Urinary bladder (tissue), 4 donors: ENCODE measurements at places on chromosomes 3 and 15.
A peak's percentile ranks its signal among the peaks of the same experiment; 100 is the strongest.

DNA sequence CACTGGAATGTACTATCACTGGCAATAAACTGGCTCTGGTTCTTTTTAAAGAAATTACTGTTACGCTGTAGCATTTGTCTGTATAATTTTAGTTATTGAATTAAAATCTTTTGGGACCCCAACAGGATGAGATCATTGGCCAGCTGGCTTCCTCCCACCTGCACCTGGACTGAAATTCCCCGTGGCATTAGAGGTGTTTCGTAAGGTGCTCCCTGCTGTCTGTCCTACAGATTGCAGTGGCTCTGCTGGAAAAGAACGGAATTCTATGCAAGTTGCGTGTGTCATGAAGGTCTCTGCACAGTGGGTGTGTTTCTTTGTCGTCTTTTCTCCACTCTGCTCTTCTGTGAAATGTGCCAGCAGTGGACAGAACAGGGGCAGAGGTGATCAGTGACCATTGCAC lies 383.4 kb downstream of the PTPRG start:
- DNase-seq, result no peak

DNA sequence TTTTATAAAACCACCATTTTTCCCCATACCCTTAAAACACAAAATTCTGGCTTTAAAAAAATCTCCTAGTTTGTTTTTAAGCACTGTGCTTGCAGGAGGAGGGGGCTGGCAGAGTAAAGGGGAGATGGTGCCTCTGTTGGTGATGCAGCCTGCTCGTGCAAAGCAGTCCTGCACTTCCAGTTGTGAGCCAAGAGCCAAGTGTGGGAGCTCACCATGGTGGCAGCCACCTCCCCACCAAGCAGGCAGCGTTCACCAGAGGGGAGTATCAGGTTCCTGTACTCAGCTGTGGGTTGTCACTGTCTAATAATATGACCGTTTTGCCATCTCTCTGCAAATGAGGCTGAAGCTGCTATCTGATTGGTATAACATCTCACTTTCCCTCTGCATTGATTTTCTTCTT lies 164.8 kb downstream of the SYNPR start:
- DNase-seq, result no peak

GRCh38 chr3:30493911-30494311 lies 112.5 kb upstream of the TGFBR2 start:
- no peak for DNase-seq

- no peak for DNase-seq
Measured at GRCh38 chr3:103385961-103386656, 951.3 kb downstream of the ZPLD1 start.

DNA sequence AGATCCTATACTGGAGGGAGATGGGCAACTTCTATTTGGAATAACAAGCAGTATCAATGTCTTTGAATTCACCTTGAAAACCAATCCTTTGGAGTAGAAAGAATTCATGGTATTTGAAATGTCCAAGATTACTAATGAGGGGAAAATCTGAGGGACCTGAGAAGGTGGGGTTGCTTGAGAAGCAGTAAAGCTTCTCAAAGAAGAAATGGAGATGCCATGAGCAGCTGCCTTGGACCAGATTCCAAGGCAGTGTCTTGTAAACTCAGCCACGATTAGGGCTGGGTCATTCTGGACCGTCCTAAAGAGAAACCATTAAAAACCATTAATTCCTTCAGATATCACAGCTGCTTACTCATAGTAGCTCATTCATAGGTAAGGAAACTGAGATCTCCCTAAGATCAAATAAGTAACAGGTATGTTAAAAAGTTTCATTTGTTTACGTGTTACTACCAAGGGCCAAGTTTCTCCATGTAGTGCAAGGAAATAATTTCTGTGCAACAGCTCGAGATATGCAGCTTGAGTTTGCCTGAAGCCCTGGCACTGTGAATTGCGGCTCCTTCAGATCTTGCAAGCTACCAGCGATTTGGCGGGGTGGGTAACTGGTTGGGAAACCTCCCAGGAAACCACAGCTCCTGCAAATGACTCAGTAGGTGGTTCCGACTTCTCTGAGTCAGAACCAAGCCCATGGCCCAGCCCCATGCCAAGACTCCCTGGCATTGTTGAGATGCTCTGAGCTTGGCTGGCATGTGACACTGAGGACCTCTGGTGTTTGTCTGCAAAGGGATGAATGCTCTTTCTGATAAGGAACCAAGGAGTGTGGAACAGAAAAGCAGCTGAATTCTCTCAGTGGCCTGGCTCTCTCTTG lies 296.8 kb downstream of the RORA start:
- DNase-seq, result no peak

- peak; percentile 29 for DNase-seq
Measured at GRCh38 chr3:72655131-72655551, 193.1 kb downstream of the SHQ1 start.

- DNase-seq, result no peak
Measured at GRCh38 chr3:116111765-116112164, 333.5 kb downstream of the LSAMP start.

DNA sequence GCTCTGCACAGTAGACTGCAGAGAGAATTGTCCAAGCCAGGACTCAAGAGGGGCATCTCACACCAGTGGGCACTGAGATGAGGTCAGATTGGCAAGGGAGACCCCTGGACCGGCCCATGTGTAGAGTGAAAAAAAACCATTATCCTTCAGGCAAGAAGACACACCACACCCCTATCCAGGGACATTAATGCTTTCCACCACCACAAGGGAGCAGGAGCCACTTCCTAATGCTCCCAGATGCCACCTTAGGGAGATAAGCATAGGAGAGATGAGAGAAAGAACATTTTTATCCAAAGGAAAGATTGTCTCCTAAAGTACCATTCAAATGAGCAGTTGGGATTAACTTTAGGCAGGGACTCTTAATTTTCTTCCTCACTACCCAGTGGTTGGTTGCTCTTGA lies 109.6 kb upstream of the PTX3 start:
- no peak for DNase-seq

- DNase-seq, result no peak
Measured at GRCh38 chr3:17478673-17479072, 263.8 kb downstream of the TBC1D5 start.

DNA sequence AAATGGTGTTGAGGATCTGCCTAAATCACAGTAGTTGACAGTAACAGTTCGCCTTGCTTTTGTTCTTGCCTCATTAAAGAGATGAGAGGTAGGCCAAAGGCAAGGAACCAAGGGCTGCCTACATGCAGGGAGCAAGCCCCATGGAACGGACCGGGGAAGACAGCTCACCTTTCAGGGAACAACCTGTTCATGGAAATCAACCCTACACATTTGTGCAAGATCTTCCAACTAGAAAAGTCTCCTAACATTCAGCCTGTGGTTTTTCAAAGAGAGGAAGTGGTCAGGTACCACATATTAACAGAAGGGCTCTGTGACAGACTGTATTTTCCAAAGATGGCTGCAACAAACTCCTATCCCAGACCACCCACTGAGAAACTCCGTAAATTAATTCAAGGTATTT lies 1031.8 kb upstream of the NR2F2 start:
- no peak for DNase-seq

GRCh38 chr3:87997966-87998365 lies 60.8 kb downstream of the CGGBP1 start:
- no peak for DNase-seq

GRCh38 chr3:152611905-152612304 lies 223.0 kb upstream of the P2RY1 start:
- DNase-seq, result no peak

DNA sequence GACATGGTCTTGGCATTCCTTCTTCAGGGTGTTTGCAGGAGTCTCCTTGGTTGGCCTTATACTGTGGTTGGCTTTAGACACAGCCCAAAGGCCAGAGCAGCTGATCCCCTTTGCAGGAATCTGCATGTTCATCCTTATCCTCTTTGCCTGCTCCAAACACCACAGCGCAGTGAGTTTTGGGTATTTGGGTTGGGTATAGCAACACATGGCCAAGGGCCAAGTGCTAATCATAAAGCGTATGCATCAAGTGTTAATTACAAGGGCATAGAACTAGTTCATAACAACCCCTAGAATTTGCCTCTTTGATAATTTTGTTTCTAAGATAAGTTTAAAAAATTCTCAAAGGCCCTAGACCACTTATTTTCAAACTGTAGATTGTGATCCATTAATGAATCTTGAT lies 11.8 kb downstream of the SLC28A2 start:
- no peak for DNase-seq
